ENCODE measurements at places on chromosomes 7 and 10.

- DNase-seq: no peak
Observed at GRCh38 chr7:73858807-73859206, 2.2 kb upstream of the TMEM270 start.

GRCh38 chr7:139566736-139567646 is 43.5 kb downstream of the CLEC2L start:
- DNase-seq: no peak

DNA sequence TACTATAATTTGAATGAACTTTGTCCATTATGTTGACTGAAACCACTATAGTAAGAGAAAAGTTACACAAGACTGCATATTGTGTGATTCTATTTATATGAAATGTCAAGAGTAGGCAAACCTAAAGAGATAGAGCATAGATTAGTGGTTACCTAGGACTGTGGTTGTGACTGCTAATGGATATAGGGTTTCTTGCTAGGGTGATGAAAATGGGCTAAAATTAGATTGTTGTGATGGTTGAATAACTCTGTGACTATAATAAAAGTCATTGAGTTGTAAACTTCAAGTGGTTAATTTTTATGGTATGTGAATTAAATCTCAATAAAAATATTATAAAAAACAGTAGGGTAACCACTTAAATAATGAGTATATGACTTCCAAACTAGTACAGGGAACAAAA is 142.9 kb upstream of the AHR start:
- no peak for DNase-seq

DNA sequence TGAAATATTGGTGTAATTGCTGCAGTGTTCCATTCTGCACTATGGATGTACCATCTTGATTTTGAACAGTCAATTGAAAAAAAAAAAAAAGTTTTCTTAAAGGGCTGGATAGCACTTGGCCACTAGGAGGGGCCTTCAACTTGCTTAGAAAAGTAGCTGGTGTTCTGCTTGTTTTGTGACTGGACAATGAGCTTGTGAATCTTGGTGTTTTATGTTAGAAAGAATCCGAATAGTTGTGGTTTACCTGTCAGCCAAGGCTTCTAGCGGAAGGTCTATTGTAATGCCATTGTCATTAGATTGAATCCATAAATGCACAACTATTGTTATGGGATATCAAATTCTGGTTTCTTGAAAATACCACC is 77.1 kb downstream of the BMPER start:
- DNase-seq: no peak

- DNase-seq: no peak
Observed at GRCh38 chr10:101061624-101062231, at the start of gene KAZALD1. KAZALD1 (plus strand) TSS chr10:101061989; CDS start chr10:101062593, 604 bp downstream.

DNA sequence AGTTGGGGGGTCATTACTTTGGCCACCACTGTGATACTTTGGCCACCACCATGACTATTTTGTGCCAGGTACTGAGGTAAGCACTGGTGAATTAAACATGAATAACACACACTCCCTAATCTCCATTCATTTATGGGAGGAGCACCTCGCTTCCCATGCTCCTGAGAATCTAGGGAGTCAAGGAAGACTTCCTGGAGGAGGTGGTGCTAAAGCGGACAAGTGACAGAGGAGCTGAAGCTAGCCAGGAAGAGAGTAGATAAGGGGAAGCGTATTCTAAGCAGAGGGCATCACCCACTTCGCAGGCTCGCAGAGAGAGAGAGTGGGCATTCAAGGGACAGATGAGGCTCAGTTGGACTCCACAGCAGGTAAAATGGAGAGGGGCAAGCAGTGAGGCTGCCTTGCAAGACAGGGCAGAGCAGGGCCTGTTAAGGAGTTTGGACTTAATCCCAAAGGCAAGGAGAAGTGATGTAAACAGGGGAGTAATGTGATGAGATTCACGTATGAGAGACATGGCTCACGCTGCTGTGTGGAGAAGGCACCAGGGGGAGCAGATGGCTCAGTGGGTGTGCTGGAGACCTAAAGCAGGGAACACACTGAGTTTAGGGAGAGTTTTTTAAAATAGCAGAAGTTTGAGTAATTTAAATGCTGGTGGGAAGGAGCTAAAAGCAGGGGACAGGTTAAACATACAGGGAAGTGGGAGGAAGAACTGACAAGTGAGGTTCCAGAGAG is 21.3 kb upstream of the TMEM248 start:
- DNase-seq: no peak

GRCh38 chr10:44512431-44513022 is 127.6 kb upstream of the CXCL12 start:
- no peak for DNase-seq

Data from NCI-H2081 treated with DMSO at 0.1 percent for 48 hours (cell line).